ENCODE measurements at places on chromosomes 4 and X.

DNA sequence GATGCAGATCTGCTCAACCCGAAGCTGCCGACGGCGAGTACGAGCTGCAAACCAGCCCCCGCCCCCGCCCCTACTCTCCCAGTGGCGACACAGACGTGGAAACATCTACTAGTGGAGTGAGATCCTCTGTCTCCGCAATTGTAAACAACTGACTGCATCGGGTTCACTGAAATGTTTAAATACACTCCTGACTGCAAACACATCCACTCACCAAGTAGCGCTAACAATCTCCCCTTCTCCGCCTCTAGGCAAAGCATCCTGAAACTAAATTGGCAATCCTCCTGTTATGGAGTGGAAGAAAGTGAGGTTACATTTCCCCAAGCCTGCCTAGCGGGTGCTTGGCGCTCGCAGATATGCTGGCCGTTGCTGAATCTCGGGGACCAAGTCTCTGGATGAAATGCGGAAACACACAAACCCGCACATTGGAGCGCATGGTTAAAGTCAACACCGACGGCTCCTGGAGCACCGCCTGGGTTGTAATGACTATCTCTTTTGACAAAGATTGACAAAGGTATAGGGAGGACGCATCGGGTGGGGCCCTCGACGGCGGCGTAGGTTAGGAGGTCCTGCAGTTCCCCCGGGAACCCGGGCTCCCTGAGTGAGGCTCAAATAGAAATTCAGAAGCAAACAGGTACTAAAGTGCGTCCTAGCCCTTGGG, 117.0 kb upstream of the TEX13C start:
- ATAC-seq, result no peak

DNA sequence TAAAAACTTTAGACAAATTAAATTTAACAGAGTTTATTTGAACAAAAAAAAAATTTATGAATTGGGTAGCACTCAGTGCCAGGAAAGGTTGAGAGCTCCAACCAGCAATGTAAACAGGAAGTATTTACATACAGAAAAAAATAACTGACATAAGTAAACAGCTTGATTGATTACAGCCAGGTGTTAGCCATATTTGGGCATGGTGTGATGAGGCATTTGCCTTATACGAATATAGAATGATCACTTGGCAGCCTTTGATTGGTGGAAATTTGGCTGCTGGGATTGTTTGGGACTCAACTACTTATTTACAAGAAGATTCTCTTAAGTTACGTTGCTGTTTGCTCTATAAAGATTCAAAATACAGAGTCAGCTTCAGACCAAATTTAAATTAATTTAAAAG, 172.0 kb downstream of the ADAM29 start:
- no peak for ATAC-seq

GRCh38 chrX:106959901-106960300, 39.7 kb downstream of the CLDN2 start:
- ATAC-seq, result no peak

DNA sequence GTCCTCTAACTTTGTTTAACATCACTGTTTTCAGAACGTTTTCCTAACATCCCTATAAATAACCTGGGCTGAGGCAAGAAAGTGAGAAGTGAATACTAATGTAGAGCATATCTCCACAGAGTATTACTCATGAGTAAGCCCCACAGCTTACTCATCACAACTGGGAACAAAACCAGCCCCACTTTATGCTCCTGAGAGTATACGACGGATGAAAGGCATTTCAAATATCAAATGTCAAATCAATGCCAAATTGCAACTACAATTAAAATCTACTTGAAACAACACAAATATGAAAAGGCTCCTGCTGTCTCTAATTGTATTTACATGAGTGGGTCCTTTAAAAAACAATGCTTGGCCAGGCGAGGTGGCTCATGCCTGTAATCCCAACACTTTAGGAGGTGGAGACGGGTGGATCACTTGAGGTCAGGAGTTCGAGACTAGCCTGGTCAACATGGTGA, 41.2 kb downstream of the SH3RF1 start:
- no peak for ATAC-seq

- ATAC-seq, result no peak
Measured at GRCh38 chr4:94364527-94364926, 21.9 kb upstream of the HPGDS start.

GRCh38 chrX:281166-281999, at the start of gene PLCXD1:
PLCXD1 (plus strand) TSS chrX:281381; CDS start chrX:284188, 2,807 bp downstream.
- no peak for ATAC-seq

DNA sequence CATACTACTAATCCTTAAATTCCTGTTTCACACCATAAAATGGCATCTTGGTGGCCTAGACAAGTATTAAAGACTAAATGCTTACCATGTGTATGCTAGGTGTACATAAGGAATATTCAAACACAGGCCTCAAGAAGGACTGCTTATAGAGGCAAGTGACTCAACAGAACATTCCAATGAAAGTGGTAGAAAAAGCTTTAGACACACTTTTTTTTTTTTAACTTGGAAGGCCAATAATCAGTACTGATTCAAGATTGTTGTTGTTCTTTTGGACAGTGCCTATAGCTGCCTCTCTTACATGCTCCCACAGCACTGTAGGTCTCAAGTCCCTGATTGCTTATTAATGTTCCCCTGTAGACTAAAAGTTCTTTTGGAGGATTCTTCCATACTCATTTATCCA, 77.6 kb downstream of the FBXL5 start:
- ATAC-seq, result no peak

DNA sequence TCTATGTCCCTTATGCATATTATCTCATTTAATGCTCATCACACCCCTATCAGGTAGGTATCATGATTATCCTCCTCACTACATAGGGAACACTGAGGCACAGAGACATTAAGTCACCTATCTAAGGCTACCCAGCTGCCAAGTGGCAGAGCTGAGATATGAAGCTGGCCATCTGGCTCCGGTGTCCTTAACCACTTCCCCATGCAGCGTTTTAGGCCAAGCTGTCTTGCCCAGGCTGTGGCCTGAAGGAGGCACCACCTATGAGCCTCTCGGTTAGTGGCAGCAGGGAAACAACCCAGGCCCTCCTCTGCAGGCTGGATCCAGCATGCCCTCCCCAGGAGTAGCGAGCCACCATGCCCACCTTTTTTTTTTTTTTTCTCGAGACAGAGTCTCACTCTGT, 16.3 kb downstream of the PJA1 start:
- no peak for ATAC-seq

GRCh38 chr4:9987749-9988362, 33.4 kb downstream of the SLC2A9 start:
- ATAC-seq, result no peak

DNA sequence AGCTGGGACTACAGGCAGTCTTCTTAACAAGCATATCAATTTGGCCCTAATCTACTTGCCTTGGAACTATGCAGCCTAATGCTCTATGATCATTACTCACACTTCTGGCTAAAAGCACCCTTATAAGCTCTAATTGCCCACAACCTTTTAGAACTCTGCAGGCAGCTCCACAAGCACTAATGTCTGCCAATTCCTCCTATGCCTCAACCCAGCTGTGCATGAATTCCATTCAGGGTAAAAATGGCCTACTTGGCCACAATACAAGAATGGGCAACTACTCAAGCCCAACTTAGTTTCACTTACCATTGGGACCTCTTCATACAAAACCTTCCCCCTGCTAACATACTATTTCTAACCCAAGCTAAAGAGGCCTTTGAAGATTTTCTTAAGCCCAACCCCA, 51.7 kb downstream of the ZNF718 start:
- ATAC-seq, result no peak

- ATAC-seq, result peak; percentile 71
Measured at GRCh38 chr4:985123-985830, 1.6 kb upstream of the IDUA start.

GRCh38 chr4:9994246-9994847, 26.9 kb downstream of the SLC2A9 start:
- ATAC-seq, result no peak

DNA sequence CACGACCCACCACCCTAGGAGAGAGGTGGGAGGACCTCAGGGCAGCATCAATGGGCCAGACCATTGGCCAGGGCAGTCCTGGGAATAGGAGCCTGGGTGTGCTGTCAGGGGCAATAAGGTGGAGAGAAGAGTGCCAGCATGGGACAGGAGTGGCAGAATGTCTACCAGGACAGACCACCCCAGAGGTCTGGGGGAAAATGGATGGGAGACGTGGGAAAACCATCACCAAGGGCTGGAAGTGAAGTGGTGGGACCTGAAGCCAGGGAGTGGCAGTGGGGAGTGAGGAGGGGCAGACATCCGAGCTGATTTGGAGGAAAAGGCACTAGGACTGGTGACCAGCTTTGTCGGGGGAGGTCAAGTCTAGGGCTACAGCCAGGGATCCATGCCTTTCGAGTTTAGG, 993 bp downstream of the EVC2 start:
- ATAC-seq, result no peak

DNA sequence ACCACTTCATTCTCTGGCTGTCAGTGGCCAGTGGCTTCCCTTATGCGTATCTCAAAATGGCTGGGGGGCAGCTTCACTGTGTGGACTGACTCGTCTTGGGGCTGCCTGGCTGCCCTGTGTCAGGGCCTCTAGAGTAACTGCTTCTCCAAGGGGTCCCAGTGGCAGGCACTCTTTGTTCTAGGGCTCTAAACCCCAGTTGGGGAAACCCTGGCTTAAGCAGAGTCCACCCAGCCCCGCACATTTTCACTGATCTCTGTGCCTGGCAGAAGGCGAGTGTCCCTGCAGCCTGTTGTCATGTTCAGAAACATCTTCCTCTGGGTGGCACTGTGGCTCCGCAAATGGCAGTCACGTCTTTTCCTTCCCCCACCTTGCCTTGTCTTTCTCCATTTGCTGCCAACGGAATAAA, 59.7 kb downstream of the NBDY start:
- ATAC-seq, result no peak

GRCh38 chr4:36394352-36394903, 113.0 kb downstream of the DTHD1 start:
- no peak for ATAC-seq

DNA sequence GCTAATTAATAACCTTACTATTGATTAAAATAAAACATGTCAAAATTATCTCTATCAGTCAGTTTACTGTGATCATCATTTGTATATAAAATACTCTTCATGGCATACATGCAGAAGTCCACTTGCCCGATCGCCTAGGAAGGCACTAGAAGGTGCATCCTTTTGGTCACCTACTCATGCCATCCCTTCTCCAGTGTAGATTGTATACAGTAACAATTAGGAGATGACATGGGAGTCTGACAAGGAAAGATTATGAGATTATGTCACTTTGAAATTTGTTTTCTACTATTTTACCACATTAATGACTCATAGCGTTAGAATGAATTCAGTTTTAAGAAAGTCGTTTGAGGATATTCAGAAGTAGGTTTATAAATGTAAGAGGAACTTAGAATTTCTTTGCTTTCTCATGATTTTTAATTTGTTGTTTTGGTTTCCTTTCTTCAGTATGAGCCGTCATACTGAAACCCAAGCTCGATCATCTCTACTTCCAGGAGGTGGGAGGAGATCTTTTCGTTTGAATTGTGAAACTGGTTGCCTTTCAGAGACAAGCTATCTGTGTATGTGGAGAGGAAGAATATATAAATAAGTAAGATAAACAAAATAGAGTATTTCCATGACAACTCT, 51.1 kb upstream of the UNC5C start:
- no peak for ATAC-seq

DNA sequence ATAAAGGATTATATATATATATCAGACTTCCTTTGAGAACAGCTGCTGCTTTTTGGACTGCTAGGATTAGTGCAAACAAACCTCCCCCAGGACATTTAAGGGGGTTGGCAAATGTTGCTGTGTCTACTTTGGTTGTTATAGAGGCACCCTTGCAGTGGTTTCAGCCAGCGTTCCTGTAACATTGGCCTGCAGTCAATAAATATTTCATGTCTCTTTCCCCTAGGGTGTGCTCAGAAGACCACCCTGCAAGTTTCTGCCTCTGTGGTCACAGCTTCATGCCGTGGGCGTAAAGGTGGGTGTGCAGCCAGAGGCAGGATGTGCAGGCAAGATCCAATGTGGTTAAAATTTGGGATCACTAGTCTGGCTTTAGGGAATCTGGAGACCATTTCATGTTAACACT, 28.9 kb downstream of the FGF5 start:
- ATAC-seq, result no peak

DNA sequence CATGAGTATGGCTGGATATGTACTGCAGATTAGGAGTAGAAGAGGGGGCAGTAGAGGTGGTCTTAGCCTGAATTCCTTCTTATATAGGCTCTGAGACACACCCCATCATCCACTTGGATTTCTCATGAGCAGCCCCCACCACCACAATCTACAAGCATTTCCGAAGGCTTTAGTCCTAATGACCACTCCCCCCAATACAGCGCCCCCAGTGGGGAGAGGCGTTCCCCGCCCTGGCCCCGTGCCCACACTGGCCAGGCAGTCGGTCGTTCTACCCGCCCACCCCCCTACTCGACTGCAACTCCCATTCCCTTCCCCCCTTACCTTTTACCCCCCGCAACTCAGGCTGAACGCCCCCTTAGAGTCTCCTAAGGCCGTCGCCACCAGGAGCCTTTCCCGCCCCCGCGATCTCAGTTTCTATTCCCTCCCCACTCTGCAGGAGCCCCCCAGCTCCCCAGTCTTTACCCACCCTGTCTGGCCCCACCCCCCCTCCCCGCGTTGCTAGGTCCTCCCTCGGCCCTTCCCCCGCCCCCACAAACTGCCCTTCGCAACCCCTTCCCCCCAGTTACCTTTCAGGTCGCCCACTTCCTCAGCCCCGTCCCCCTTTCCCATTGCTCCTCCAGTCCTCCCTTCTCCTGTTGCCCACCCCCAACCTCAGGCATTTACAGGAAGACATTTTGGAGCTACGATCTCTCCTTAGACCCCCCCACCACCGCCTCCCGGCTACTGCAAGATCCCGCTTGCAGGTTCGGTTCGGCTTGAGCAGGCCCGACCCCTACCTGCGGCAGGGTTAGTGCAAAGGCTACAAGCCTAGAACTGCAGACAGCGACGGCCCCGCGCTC, 468 bp downstream of the ZMYM3 start:
- no peak for ATAC-seq

DNA sequence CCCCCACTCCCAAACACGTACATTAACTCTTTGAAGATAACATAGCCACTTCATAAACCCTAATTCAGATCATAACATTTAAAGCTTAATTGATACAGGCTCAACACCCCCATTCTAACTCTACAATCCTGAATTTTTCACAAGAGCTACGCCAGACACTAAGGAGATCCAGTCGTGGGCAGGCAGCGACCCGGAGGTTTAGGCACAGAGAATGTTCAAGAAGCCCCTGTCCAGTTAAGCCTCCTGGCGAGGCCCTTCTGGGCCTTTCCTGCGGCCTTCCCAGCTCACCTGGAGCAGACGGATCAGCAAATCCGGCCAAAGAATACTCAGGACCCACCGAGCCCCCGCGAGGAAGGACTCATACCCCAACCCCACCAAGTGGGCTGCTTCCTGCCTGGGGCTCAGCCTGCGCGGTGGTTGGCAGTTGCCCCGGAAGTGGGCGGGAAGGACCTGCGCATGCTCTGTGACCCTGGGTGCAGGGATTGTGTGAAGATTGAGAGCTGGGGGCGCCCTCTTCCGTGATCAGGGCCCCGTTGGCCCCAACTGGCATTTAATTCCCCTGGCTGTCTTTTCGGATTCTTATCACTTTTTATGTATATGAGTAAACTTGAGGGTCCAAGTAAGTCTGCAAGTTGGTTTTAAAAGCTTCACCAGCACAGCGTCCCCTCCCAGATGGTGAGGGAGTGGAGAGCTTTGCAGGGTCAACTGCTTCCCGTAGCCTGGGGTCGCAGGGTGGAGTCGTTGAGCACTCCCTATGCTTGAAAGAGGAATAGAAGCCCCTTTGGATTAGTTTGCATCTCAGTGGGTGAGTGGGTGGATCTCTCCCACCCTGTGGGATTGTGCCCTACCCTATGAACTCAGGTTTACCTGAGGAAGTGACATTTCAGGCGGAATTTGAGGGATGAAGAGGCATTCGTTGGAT, at the start of gene TRIM61:
Gene TRIM61 (minus strand): TSS at position 415 of the 922 bp plus-strand sequence. CDS start 7,655 bp downstream, outside the sequence.
- ATAC-seq, result peak; percentile 93

GRCh38 chrX:135984791-135985156, 461 bp upstream of the SLC9A6 start:
- ATAC-seq, result peak; percentile 44

Measured in stimulated activated memory B cell treated with anti-CD40 and anti-IgM and Interleukin-4, amounts not matched to agents 10 μg/mL and 1 μg/mL and 100 μg/mL, for 72 hours (primary cell).